ENCODE measurements at places on chromosomes 12 and 14.

GRCh38 chr14:68536018-68536410 lies 256.9 kb downstream of the ZFP36L1 start:
- no peak for DNase-seq

DNA sequence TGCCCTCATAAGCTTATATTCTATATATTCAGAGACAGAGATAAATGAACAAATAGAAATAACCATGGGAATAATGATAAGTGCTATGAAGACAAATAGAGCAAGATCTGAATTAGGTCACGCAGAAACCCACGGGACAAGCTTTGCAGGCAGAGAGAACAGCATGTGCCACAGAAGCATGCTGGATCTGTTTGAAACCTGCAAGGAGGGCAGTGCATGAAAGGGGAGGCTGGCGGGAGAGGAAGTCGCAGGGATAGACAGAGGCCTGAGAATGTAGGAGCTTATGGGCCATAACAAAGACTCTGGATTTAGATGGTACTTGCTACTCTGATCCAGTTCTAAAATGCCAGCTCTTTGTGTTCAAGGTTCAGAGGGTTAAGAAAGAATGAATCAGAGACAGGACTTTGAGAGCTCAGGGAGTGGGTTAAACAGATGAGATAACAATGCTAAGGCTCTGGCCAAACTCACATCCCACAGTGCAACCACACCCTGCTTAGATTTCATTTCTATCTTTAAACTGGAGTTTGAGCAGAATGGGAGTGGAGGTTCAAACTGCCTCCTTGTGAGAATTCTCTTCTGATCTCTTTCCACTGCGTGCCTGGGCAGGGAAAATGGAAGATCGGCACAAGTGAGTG lies 49.2 kb upstream of the PPP1R12A start:
- no peak for DNase-seq

DNA sequence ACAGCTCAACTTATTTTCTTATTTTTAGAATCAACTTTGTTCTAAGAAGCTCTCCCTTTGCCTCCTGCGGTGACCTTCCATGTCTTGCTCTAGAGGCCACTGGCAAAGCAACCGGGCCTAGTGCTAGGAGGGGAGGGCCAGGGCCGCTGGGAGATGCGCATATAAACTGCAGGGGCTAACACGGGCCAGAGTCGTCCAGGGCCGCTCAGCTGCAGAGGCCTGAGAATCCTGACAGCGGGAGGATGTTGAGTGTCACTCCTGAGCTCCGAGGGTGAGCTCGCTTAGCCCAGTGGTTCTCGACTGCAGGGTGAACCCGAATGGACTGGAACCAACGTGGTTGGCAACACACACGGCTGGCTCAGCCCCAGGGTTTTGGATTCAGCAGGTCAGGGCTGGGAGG lies 6.5 kb upstream of the PIWIL1 start:
- no peak for DNase-seq

DNA sequence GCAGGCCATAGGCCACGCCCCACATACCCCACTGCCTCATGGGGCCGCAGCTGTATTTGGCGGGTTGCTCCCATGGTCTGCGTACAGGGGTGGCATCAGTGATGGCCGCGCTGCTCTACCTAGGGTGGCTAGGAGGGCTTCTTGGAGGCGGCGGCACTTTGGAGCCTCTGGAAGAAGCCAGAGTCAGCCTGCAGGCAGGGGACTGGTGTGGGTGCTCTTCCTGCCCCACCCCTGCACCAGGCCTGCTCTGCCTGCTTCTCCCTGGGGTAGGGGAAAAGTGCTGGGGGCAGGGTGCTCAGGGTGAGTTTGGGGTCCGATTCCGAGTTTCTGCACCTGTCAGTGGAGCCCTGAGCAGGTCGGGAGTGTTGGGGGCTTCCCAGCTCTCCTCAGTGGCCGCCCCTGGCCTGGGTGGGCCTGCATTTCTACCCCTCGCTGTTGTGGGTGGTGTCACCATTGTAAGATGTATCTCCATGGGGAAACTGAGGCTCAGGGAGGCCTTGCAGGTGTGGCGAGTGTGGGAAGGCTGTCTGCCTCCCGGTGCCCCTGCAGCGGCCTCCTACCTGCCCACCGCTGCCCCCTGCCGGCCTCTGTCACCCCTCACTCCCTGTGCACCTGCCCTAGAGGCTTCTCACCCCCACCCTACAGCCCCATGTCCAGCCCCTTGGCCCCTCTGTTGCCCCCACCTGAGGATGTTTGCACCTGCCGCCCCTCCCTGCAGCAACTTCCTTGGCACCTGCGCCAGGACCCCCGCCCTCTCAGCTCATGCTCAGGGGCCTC lies 5.5 kb downstream of the CEP170B start:
- DNase-seq = no peak

DNA sequence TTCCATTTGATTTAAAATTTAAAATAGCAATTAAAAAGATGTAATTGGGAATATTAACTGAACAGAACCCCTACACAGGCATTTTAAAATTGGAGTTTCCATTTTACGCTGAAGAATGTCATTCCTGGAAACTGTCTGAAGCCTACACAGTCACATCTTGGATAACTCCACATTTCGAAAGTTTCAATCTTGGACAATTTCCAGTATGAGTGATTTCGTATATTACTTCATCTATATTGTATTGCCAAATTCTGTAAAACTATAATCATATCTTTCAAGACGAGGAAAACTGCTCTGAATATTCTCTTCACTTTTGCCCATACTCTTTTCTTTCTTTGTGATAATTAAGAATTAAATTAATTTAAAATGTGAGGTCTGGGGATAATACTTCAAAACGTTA lies 194.2 kb upstream of the ABCD2 start:
- no peak for DNase-seq

- DNase-seq = no peak
Observed at GRCh38 chr12:77914081-77914488, 83.4 kb downstream of the NAV3 start.

DNA sequence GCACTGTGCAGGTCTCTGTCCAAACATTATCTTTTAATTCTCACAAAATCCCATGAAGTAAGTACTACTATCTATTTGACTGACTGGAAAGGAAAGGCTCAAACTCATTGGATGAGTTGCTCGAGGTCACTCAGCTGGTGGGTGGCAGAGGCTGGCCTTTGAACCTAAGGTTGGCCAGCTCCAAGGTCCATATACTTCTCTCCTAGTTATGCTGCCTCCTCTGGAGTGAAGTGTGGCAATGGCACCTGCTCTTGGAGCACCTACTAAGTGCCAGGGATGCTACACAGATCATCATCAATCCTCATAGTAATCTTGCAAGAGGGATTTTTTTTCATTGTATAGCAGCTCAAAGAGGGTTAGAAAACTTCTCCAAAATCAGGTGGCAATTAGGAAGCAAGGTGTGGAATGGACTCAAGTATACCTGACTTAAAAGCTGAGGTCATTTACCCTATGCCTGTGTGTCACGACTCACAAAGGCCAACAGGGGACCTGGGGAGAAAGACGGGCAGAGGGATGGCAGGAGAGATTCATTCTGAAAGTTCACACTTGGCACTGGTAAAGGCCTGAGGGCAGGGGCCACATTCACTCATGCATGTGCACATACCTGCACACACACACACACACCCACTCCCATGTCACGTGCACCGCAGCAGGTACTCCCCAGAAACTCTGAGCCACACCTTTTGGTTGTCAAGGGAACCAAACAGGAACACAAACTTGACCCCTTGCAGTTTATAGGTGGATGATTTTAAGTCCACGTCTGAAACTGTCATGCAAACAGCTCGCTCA lies 146.4 kb downstream of the FOXN3 start:
- no peak for DNase-seq

DNA sequence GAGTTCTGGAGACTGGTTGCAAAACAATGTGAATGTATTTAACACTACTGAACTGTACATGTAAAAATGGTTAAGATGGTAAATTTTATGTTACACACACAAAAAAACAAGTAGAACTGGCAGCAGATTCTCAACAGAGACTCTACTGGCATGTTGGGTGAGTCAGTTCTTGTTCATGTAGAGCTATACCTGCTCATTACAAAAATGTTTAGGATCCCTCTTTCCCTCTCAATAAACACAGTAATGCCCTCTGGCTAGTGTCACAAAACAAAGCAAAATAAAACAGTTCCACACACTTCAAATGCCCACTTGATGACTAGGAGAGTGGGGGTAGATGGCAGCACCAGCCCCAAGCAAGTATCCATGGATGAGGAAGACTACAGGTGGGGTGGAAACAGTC lies 13.7 kb upstream of the ZNF740 start:
- no peak for DNase-seq

DNA sequence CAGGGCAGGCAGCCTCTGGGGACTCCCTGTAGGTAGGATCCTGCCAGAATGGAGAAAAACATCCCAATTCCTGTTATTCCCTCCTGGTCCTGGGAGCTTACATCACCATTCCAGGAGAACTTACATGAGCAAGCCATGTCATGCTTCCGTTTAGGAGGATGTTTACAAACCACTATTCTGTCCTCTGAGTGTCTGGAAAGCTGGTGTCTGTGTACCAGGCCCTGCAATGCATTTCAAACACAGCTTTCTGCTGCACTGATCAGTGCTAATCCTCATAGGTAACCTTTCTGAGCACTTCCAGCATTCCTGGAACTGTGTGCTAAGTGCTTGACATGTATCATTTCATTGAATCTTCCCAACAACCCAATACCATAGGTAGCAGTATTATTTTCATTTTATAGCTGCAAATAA lies 19.8 kb upstream of the MAP1LC3B2 start:
- DNase-seq = no peak

DNA sequence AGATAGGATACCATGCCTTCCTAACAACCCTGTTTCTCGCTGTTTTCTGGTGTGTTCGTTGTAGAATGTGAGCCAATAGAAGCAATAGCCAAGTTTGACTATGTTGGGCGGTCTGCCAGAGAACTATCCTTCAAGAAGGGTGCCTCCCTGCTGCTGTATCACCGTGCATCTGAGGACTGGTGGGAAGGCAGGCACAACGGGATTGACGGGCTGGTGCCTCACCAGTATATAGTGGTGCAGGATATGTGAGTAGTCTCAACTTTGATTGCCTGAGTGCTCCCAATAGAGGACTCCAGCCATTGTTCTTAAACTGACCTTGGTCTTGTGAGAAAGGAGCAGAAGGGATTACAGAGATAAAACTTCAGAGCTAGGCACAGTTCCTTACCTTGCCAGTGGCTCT lies 96.2 kb downstream of the KICS2 start:
- no peak for DNase-seq

GRCh38 chr14:63848890-63849289 lies 3.9 kb upstream of the SYNE2 start:
- DNase-seq = no peak

DNA sequence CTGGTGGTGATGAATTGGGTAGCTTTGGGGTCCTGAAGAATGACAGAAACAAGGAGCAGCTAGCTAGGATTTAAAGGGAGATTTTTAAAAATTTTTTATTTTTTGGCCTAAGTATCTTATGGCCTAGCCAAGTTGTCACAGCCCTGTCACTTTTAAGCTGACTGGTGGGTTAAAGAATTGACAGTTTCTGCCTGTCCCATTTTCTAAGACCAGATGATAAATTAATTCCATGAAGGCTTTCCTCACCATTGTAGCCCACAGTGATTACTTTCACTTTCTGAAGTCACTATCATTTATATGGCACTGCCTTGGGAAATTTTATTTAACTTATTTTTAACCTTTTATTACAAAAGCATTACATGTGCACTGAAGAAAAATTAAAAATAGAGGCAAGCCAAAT lies 43.2 kb downstream of the BICDL1 start:
- no peak for DNase-seq

GRCh38 chr14:31937730-31938346 lies 139.3 kb upstream of the ARHGAP5 start:
- no peak for DNase-seq

- DNase-seq = no peak
Observed at GRCh38 chr12:116385486-116386217, 108.2 kb upstream of the MED13L start.

GRCh38 chr12:98840325-98840724 lies 195.2 kb downstream of the APAF1 start:
- no peak for DNase-seq

DNA sequence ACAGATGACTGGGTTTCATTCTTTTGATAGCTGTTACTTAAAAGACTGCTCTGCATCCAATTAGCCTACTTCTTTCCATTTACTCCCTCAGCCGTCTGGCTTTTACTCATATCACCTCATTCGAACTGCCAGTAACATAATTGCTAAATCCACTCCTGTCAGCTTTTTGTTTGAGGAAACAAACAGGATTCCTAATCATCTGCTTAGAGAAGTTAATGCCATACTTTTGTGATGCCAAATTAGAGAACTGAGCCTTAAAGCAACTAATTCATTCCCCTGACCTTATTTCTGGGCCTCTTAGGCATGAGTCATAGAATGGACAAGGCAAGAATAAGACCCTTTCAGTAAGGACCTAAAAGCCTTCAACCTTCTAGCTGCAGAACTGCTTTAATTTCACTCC lies 2.9 kb downstream of the OXA1L start:
- DNase-seq = no peak

- DNase-seq = no peak
Observed at GRCh38 chr12:126067626-126068329, 1002.5 kb downstream of the AACS start.

GRCh38 chr12:131592972-131593371 lies 117.9 kb upstream of the SFSWAP start:
- DNase-seq = no peak

DNA sequence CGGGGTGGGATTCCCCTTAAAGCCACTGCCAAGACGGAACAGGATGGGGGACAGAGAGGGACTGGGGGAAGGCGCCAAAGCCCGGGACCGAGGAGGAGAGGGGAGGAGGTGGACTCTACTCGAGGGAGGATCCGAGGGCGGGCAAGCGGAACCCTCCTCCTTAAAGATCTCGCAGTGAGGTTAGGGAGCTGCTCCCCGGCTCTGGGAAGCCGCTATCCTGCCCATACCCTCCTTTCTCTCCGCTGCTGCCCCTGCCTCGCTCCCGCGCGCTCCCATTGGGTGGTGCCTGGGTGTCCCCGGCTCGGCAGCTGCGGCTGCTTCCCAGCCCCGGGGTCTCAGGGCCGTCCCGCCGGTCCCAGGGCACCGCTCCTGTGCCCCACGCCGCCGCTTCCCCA lies 16.4 kb downstream of the KRT18 start:
- no peak for DNase-seq

GRCh38 chr14:100073576-100074430 lies 8.6 kb downstream of the EVL start:
- no peak for DNase-seq

DNA sequence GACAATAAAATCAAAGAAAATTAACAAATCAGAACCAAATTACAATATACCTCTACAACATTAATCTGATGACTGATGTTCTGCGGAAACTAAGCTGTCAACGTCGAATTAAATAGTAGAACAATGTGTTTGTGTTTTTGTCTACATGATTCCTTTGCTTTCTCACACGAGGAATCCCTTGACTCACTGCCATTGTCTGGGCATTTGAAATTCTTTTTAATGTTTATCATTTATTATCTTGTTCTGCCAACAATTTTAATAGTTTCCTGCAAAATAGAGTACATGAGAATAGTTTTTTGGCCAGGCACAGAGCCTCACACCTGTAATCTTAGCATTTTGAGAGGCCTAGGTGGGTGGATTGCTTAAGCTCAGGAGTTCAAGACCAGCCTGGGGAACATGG lies 76.6 kb upstream of the KRAS start:
- DNase-seq = no peak
